ENCODE measurements at places on chromosomes 7 and 10.
A peak's percentile ranks its signal among the peaks of the same experiment; 100 is the strongest.

DNA sequence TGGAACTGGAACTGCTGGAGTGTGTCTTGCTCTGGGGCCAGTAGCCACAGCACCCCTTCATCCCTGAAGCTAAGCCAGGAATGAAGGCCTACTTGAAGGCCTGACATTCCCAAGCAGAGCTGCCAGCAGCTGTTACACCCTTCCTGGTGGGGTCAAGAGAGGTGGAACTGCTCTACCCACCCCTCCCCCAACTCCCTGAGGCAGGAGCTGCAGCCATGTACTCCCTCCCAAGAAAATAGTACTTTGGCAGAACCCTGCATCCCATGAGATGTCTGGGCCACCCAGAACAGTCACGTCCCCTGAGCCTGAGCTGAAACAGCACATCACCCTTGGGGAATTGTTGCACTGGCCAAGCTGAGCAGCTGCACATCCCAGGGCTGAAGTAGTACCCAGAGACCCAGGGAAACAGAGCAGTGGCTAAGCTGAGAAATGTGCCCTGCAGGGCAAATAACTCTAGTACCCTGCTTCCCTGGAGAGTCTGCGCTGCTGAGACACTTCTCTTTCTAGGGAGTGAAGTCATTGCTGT is 63.4 kb upstream of the PLA2G12B start:
- DNase-seq: no peak

DNA sequence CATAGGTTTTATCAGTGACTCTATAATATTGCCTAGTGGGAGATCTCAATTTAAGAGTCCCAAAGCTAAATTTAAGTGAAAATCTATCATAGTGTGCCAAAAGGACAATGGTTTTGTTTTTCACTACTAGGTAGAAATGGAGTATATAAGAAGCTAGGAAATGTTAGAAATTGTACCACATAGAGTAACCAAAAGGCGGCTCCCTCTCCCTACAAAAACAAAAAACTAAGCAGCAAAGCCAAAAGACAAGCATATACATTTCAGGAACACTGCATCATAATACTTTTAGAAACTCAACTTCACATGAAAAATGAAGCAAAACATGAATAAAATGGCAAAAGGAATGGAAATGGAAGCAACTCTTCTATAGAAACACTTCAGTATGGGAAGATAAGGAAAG is 271.6 kb downstream of the CACNA2D1 start:
- no peak for DNase-seq

GRCh38 chr7:110960811-110961210 is 130.1 kb upstream of the LRRN3 start:
- peak; percentile 50 for DNase-seq

DNA sequence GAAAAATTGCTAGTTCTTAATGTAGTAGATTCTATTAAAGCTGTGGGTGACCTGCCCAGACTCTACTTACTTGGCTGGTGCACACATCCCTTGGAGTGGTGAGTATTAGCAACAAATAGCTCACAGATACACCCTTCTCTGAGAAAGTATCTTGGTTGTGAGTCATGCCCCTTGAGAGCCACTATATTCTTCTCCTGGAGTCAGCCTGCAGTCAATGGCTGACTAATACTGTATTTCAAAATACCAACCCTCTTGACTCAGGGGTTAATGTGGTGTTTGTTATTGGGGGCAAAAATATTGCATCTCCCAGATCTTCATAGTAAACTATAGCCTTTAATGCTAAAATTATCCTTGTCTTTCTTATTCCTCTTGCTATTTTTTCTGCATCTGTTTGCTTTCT is 354.9 kb downstream of the BMPER start:
- peak; percentile 99 for DNase-seq

DNA sequence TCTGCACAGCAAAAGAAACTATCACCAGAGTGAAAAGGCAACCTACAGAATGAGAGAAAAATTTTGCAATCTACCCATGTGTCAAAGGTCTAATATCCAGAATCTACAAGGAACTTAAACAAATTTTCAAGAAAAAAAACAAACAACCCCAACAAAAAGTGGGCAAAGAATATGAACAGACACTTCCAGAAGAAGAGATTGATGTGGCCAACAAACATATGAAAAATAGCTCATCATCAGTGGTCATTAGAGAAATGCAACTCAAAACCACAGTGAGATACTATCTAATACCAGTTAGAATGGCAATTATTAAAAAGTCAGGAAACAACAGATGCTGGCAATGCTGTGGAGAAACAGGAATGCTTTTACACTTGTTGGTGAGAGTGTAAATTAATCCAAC is 7.1 kb upstream of the MKLN1 start:
- no peak for DNase-seq

GRCh38 chr7:5697754-5698424 is 83.6 kb downstream of the RNF216 start:
- DNase-seq: no peak

Data from NCI-H226 (cell line).